ENCODE measurements at places on chromosomes 16 and 17. TPM values are rescaled to one million over a fixed set of nuclear protein-coding genes. Genes with fewer than 3 reads are reported as not detected.

The PRAC2 gene
- total RNA-seq: not detected

The NLE1 gene
- total RNA-seq: 25.8 TPM

The ALOX12 gene
- total RNA-seq: 16.0 TPM

The KRTAP4-2 gene
- not detected for total RNA-seq

The CCL14 gene
- 93.1 TPM for total RNA-seq

The DYNLL2 gene
- total RNA-seq: 16.9 TPM

The SOCS3 gene
- 173 TPM for total RNA-seq

The CHST4 gene
- not detected for total RNA-seq

The KRTAP9-8 gene
- not detected for total RNA-seq

The COPZ2 gene
- total RNA-seq: 34.4 TPM

The MT1F gene
- 16.0 TPM for total RNA-seq

The GJD3 gene
- total RNA-seq: 12.0 TPM

The TBC1D26 gene
- total RNA-seq: 4.2 TPM

The ACSM2A gene
- total RNA-seq: not detected

The CACNG4 gene
- 0.74 TPM for total RNA-seq

The CCL5 gene
- total RNA-seq: 4.9 TPM
